Effector CD8-positive, alpha-beta T cell (primary cell): ENCODE measurements at places on chromosomes 11 and 22.

DNA sequence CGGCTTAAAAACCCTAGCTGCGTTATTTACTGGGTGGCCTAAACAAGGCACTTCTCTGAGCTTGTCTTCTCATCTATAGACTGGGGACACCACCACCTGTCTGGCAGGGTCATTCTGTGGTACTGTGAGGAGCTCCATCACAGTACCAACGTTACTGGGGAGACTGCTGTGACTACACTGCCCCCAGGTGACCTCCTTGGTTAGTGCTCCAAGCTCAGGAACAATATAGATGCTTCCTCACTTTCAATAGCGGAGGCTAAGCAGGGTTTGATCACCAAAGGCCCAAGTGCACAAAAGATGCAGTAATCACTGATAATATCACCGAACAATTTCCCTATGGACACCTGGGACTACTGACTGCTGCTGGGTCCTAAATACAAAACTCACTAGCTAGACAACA is 18.8 kb downstream of the PRPF19 start:
- DNase-seq, result no peak

DNA sequence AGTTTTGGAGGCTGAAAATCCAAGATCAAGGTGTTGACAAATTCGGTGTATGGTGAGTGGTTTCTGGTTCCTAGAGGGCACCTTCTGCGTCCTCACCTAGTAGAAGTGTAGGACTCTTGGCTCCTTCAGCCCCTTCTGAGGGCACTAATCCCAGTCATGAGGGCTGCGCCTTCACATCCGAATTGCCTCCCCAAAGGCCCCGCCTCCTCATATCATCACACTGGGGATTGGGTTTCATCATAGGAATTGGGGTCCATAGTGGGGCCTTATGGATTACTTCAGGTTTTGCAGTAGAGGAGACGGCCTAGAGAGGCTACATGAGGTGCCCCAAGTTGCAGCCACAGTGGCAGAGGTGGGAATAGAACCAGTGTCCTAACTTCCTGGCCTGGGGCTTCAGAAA is 87.1 kb downstream of the CEP164 start:
- no peak for DNase-seq

DNA sequence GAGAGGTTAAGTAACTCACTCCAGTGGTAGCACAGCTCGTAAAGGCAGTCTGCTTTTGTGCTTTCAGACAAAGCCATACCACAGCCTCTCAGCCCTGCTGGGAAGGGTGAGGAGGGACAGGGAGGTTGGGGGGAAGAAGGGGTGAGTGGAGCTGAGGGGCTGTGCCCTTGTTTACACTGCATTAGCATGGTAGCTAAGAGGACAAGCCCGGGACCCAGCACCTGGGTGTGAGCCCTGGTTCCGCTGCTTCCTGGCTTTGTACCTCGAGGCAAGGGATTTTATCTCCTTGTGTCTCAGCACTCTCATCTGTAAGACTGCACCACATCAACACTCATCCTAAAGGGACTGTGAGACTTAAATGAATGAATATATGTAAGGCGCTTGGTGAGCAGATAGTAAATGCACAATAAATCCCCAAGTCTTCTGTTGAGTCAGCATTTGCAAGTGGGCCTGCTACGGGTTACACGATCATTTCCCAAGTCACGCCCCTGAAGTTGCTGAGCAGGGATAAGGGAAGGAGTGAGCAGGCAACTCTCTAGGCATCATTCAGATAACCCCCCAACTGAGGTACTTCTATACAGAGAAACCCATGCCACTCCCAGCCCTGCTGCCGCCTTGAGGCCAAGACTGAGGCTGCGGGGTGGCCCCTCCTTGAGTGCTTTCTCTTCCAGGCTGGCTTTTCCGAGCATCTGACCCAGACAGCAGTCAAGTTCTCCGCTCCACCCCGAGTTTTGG is 7.5 kb downstream of the RASD2 start:
- DNase-seq, result no peak

GRCh38 chr11:124633355-124633754 is 10.7 kb downstream of the TBRG1 start:
- no peak for DNase-seq

DNA sequence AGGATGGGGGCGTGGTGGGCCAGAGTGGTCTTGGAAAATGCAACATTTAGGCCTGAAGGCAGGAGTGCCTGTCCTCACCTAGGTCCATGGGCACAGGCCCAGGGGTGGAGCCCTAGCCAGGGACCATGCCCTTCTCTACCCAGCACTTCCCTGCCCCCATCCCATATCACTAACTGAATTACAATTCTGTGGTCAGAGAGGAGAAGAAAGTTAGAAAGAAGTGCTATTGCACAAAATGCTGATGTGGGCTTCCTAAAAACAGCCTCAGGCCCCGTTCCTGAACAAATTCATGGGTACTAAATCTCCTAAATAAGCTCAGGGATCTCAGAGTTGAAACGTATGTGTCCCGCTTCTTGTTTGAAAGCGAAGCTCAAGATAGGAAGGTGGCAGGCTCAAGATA is 3.5 kb upstream of the ASRGL1 start:
- DNase-seq, result no peak

- no peak for DNase-seq
Measured at GRCh38 chr11:10327254-10327653, 22.4 kb downstream of the ADM start.

GRCh38 chr11:66413167-66413566 is 7.7 kb upstream of the NPAS4 start:
- no peak for DNase-seq

DNA sequence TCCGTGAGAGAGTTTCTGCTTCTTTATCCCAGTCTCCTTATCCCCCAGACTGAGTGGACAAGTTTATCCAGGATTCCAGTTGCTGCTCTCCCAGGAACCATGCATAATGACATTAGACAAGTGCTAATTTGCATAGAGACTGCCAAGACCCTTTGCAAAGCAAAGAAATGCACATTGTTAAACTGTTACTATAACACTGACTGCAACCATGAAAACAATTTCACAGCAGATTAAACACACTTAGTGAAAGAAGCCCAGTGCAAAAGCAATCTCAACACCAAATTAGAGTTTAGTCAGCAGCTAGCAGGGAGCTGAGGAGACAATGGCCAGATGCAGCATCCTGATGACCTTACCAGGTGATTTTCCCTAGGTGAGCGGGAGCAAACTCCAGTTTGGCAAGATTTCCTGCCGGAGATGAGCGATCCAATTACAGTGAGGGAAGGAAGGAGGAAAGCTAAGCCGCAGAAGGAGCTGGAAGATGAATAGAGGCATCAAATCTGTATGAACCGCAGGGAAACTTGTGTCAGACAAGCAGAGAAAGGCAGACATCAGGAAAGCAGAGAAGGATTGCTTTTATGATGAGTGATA is 273.8 kb upstream of the B3GAT1 start:
- DNase-seq, result no peak

GRCh38 chr22:28250036-28250695 is 331.1 kb upstream of the PITPNB start:
- no peak for DNase-seq

DNA sequence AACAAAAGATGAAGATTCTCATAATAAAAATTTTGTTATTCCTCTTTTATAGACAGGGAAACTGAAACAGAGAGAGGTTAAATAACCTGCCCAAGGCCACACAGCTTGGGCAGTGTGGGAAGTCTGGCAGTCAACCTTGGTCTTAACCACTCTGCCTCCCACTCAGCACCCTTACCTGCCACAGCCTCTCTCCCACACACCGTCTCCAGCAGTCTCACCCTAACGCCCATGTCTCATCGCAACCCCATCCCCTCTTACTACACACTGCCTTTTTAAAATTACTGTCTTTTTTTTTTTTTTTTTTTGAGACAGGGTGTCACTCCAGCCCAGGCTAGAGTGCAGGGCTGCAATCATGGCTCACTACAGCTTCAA is 25.0 kb downstream of the ARRB1 start:
- DNase-seq, result no peak

GRCh38 chr22:26558248-26558895 is 31.6 kb downstream of the TPST2 start:
- no peak for DNase-seq

DNA sequence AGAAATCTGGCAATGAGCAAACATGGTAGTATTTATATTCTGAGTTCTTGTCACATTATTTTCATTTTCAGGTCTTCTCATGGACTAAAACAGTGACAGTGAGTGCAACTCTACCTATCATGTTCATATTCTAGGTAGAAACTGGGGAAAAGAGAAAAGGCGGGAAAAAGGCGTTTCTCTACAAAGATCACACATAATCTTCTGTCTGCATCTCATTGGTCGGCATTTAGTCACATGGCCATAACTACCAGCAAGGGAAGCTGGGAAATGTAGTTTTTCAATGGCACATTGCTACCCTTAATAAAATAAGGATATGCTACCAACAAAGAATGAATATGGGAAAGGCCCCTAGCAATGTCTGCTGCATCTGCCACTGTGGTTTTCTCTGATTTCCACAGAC is 57.6 kb upstream of the B3GAT1 start:
- no peak for DNase-seq

GRCh38 chr11:114077482-114078305 is 18.2 kb downstream of the ZBTB16 start:
- no peak for DNase-seq

- no peak for DNase-seq
Measured at GRCh38 chr22:23553438-23553837, 26.7 kb downstream of the IGLL1 start.

DNA sequence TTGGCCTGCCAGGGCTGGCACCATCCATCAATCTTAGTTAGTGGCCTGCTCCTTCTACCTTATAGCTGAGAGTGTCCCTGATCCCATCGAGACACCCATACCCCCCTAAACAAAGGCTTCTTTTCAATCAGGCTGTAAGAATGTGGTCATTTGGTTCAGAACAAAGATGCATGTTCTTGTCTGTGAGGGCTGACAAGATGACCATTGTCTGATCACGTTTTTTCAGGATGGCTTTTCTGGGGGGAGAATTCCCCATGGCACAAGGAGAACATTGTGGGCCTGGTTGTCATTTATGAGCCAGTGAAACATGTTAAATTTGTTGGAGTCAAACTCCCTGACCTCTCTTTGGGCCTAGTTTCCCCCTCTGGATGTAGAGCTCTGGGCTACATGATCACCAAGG is 160.4 kb downstream of the INSC start:
- DNase-seq, result no peak

DNA sequence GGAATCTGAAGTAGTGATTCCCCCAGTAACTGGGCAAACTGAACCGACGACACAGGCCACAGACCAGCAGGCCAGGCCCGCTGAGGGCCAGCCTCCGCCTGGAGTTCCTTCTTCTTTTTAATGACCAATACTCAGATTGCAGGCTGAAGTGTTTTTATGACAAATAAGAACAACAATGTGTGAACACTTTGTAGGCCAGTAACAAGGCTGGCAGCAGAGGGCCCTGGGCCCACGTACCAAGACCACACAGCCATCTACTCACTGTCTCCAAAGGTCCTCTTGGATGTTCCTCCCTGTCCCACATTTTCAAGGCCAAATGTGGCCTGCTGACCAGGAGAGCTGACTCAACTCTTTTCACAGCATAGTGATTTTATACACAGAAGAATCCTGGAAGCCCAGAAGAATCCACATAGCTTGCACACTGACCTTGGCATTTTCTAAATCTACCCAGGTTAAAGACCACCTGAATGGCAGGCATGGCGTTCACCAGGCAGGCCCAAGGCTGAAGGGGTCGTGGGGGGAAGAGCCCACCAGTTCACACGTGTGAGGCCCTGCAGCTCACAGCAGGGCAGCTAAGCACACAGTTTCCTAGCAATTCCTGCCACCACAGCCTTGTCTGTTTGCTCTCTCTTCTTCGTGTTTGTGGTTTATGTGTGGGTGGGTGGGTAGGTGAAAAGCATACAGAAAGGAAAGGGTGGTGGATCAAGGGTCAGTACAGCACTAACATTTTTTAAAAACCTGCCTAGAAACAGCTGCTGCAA is 13.3 kb downstream of the SMCO4 start:
- DNase-seq, result no peak

GRCh38 chr11:15968461-15969130 is 387.8 kb downstream of the SOX6 start:
- no peak for DNase-seq

DNA sequence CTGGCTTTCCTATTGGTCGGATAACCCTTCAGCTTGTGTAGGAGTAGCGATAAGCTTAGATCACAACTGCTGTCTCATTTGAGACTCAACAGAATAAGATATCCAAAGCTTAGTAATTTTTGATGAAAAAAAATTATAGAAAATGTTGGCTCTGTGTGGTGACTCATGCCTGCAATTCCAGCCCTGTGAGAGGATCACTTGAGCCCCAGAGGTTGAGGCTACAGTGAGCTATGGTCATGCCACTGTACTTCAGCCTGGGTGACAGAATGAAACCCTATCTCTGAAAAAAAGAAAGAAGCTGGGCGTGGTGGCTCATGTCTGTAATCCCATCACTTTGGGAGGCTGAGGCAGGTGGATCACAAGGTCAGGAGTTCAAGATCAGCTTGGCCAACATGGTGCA is 55.6 kb upstream of the RRM1 start:
- no peak for DNase-seq

GRCh38 chr11:37394236-37394870 is 796.3 kb upstream of the RAG2 start:
- no peak for DNase-seq

- no peak for DNase-seq
Measured at GRCh38 chr22:47178339-47178738, 415.9 kb downstream of the TBC1D22A start.

DNA sequence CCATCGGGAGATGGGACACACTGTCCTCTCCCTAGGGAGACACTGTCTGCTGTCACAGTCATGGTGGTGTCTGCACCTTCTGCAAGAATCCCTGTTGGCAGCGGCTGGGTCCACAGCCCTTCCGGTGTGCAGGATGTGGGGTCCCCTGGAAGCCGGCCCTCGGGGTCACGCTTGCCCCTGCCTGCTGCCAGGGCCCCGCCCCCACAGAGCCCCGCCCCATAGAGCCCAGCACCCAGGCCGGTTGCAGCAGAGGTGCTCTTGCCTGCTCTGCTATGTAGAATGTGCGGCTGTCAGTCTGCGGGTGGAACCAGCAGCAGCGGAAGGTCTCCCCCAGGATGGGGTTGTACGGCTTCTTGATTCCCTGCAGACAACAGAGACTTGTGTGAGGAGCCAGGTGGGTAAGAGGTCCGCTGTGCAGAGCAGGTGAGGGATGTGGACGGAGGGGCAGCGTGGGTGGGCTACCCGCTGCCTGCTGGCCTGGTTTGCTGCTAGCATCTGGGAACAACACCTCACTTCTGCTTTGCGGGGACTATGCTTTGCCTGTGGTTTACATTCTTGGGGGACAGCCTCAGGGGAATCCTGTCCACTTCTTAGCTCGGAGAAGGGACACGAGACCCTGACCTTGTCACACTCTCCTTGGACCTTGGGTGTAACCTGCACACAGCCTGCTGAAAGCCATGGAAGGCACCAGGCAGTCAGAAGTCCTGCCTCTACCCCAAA is 44.9 kb upstream of the CARS1 start:
- DNase-seq, result no peak

DNA sequence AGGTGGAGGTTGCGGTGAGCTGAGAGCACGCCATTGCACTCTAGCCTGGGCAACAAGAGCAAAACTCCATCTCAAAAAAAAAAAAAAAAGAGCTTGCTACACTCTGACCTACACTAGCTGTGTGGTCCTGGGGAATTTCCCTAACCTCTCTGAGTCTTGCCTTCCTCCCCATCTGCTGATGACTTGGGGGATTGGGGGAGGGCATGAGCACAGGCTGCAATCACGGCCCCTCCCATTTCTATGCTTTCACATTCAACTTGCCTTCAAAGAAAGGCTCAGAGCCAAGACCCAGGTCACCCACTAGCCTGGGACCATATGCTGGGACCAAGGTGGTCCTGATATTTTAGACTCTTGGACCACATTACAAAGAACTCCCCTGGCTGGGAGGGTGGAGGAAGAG is 39.8 kb upstream of the TEF start:
- DNase-seq, result no peak
